ENCODE measurements at places on chromosomes 5 and 9.

- no peak for ATAC-seq
Measured at GRCh38 chr9:81080900-81081299, 608.4 kb downstream of the TLE1 start.

DNA sequence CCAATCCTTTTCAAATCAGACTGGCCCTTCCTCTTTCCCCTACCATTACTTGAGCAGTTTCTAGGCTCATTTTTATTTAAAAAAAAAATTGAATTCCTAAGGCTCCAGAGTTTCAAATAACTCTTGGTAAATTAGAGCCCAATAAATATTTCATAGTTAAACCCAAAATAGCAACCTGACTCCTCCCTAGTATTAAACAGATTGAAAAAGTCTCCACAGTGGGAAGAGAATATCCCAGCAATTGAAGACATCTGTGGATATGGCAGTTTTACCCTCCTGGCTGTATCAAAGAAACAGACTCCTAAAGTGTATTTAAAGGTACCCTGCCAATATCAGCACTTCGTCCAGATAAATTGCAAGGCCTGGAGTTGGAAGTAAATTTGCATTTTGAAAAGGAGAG is 52.7 kb upstream of the GDNF start:
- ATAC-seq: no peak

- no peak for ATAC-seq
Measured at GRCh38 chr5:125005266-125005665, 258.8 kb upstream of the ZNF608 start.

DNA sequence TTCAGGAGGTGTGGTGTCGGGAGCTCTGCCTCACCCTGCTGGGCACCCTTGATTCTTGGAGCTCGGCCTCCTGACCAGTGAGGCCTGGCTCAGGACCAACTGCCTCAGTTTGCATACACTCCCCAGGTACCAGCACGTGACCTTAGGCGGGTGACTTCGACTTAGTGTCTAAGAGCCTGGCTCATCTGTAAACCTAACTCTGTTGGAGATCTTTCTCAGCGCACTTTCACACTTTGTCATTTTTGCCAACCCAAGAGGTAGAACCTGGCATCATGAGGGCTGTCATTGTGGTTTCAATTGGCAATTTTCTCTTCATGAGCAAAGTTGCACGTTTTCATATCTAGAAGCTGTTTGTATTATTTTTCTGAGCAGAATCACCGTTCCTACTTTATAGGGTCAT is 13.4 kb upstream of the WNK2 start:
- peak; percentile 48 for ATAC-seq

GRCh38 chr9:108474356-108474755 is 381.4 kb downstream of the ACTL7B start:
- ATAC-seq: no peak

DNA sequence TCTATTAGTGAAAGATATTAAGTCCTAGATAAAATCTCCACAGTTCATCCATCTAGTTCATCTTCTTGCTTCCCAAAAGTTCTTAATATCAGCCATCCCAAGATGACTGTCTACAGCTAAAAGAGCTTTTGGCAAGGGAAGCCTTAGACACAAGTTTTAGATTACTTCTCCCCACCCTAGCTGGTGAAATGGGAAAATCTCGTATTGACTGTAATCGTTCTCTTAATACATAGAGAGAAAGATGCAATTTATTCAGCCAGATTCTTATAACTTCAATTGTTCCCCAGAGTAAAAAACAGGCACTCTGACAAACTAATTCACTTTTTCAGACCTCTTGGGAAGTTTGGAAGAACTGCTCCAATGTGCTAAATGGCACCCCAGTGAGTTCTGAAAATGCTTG is 1439.6 kb upstream of the C9orf72 start:
- no peak for ATAC-seq

DNA sequence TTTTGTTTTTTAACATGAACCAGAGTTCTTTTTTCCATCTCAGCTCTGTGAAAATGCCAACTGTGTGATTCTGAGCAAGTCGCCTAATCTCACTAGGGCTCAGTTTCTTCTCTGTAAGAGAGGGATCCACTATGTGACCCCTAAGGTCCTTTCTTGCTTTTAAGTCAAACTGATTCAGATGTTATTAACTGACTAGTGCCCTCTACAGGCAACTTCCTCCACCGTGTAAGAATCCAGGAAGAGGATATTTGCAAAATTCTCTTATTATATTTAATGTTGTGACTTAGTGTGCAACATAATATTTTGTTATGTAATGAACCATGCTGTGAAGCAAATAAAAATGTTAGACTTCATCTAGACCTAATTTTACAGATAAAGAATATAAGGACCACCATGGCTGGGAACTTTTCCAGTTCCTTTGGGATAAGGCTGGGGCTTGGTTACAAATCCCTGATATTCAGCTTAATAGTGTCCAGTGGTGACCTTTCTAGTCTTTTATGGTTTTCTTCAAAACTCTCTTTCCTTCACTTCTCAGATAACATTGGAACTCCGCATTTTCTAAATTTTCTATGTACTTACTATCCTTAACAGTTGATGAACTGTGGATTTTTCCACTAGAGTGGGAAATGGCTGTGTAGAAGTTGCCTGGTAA is 244.7 kb downstream of the PIK3R1 start:
- ATAC-seq: no peak

DNA sequence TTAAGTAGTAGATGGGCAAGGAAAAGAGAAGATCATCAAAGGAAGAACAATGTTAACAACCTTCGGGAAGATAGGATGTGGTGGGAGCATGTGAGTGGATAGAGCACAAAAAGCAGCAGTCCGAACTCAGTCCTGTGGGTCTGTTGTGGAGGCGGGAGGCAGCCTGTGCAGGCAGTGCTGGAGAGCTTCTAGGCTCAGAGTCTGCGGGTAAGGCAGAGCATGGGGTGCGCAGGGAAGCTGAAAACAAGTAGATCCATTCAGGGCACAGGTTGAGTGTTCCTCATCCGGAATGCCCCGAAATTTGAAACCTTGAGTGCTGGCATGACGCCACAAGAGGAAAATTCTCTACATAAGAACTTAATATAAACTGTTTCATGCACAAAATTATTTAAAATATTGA is 84.9 kb downstream of the PPIC start:
- no peak for ATAC-seq

GRCh38 chr5:38724301-38725030 is 121.3 kb upstream of the OSMR start:
- no peak for ATAC-seq

DNA sequence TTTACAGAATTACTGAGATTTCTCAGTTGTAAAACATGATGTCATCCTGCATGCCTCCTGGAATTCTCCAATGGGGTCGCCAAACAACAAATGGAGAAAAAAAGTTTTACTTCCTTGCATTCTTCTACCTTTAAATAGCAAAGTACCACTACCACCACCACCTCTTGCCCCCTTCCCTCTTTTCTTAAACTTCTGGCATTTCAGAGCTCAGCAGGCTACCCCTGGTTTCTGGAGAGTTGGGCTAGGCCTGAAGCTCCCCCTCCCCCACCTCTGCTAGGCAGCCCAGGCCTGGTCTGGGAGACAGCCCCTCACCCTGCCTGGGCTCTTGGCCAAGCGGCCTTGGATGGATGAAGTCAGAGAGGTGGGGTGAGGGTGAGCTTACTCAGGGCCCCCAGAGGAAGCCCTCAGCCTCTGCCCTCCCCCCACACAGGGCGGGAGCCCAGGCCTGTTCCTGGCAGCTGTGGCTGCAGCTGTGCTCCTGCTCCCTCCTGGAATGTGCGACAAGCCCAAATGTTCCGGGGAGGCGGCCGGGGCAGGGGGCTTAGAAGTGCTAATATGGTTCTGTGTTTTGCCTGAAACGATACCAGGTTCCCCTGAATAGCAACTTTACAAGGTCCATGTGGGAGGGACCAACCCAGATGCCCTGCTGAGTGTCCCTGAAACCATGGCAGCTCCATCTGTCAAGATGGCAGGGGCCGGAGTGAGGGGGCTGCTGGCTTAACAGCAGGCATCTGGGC is 6.0 kb upstream of the CCIN start:
- ATAC-seq: no peak

DNA sequence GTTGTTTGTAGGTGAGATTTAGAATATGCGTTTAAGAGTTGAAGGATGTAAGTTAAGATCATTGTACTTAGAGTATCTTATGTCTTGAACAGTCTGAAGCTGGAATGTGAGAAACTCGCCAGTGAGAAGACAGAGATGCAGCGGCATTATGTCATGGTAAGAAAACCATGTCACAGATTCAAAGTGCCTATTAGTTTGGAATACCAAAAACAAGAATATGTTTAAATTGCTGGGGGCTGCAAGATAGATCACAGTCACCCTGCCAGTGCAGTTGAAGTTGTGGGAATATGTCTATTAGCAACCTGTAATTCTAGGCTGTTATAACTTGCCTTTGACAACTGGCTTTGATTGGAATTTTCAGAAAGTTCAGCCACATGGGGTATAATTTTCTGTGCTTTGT is 3.0 kb downstream of the TLE4 start:
- no peak for ATAC-seq

- ATAC-seq: no peak
Measured at GRCh38 chr5:110951373-110951791, 120.1 kb upstream of the TSLP start.

DNA sequence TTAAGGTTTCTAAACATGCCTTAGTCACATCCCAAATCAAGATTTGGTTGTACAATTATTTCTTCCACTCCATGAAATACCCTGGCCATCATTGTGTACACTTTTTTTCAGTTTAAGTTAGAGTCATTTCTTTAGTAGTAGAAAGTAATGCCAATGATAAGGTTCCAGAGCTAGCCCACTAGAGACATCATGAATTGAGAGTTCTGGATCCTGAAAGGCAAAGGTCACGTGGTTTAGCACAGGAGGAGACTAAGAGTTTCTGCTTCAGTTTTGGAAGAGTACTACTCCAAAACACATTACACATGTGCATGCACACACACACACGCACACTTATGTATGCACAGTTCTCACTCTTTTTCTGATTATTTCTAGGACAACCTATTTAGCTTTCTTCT is 4.8 kb upstream of the SREK1 start:
- ATAC-seq: no peak

DNA sequence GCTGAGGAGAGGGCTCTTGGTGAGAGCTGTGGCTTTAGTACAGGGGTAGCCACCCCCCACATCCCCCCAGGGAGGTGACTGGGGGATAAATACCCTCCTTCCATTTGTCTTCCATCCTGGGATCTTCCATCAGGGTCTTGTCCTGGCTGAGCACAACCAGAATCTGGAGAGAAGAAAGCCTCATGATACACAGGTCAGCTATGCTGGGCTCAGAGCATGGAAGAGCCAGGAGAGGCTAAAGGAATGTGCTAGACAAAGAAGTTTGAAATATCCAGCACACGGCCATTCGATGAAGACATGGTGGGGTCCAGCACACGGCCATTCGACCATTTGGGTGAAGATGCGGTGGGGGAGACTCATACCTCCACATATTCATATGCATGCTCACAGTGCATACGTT is 30.0 kb downstream of the ROPN1L start:
- ATAC-seq: no peak

DNA sequence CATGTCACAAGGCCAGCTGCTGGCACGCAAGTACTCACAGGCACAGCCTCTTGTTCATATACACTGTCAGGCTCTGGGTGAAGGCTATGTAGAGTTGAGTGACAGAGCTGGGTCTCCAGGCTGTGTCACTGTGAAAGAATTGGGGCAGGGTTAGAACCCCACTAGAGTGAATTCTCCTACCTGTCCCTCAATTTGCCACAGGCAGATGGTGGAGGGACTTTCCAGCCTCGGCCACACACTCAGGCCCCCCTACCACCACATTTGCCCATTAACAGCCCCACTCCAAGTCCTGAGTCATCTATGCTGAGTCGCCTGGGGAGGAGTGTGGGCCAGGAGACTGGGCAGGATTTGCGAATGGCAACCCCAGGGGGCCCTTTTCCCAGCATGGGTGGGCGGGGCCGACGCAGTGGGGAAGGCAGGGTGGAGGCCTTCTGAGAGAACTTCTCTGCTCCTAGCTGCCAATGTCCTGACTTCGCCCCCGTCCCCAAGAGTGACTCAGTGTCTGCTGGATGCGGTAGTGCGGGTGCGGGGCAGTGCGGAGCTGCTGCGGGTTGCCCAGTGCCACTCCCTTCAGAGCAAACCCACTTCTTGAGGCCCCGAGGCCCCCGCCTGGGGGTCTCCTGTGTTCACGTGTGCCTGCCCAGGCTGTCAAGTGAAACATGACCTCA is 50.3 kb upstream of the PSD2 start:
- ATAC-seq: peak; percentile 11

DNA sequence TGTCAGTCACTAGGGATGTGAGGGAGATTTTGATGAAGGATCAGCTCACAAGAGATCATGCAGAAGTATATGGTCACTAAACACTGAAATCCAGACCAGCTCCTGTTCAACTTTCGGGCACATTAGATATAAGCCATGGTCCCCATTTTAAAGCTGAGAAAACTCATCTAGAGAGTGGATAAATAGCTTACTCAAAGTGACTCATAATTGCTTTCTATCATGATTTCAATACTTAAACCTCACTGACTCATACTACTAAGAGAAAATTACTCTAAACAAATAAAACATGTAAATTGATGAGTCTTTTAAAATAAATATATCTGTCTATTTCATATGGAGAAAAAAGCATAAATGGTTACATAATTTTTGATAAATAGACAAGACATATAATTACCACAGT is 567.7 kb downstream of the TLR4 start:
- peak; percentile 35 for ATAC-seq

GRCh38 chr5:107211630-107212029 is 459.1 kb downstream of the EFNA5 start:
- no peak for ATAC-seq

GRCh38 chr9:27182421-27182820 is 73.4 kb downstream of the TEK start:
- no peak for ATAC-seq

GRCh38 chr9:84822589-84823233 is 153.2 kb downstream of the NTRK2 start:
- no peak for ATAC-seq

DNA sequence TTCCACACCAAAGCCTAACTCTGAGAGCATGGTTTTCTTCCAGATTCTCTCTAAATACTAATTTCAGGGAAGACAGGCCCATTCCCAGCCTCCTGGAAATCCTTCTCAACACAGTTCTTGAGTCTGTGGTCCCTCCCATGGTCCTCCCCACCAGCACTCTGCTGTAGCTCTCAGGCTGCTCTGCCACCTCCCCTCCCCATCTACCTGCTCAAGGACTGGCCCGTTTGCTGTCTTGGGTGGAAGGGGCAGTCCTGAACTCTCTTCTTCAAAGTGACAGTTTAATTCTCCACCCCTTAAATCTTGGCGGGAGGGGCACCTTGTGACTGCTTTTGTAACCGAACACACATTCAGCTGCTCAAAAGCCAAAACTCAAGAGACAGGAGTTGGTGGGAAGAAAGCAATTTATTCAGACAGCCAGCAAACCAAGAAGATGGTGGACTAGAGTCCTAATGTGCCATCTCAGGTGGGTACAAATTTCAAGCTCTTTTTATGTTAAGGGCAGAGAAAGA is 7.6 kb upstream of the LCN15 start:
- no peak for ATAC-seq

DNA sequence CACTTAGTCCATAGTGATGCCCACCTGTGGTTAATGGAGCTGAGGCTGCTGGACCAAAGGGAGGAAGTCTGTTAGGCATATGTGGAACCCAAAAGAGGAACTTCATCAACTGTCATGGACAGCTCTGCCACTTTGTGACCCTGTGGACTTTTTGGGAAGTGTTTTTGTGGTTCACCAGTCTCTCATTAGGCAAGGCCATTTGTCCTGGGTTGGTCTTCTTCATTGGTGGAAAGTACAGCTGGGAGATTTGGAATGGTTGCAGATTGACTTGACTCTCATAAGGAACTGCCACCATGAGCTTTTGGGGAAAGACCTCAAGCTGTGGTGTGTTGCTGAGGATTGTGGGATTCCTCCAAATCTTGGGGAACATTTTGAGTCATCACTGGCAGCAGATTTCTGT is 31.9 kb upstream of the IL12B start:
- ATAC-seq: no peak
